Fibroblast of skin of right biceps (primary cell): ENCODE measurements at places on chromosomes 11 and 22.
A peak's percentile ranks its signal among the peaks of the same experiment; 100 is the strongest.

- no peak for DNase-seq
These were observed 470.1 kb downstream of the NTM start for GRCh38 chr11:131840545-131840944.

GRCh38 chr11:81897639-81898038 is 836.0 kb downstream of the FAM181B start:
- DNase-seq, result peak; percentile 46

GRCh38 chr22:44362249-44363012 is 49.7 kb upstream of the SHISAL1 start:
- no peak for DNase-seq

- peak; percentile 98 for DNase-seq
These were observed 12.3 kb upstream of the TSKU start for GRCh38 chr11:76770642-76771445.

DNA sequence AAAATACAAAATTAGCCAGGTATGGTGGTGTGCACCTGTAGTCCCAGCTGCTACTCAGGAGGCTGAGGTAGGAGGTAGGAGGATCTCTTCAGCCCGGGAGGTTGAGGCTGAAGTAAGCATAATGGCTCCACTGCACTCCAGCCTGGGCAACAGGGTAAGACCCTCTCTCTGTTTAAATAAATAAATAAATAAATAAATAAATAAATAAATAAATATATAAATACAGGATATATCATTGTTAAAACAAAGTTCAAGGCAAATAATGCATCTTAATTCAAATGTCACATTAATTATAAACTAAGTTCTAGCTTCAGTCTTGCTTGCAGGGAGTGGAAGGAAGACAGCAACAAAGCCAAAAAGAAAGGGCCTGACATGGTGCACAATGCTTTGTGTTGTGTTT is 44.5 kb upstream of the PANX1 start:
- DNase-seq, result no peak

- DNase-seq, result no peak
These were observed at the start of gene XKR3 for GRCh38 chr22:16824716-16825687. TSS of gene XKR3 (minus strand) at chr22:16825411. CDS start at chr22:16808073, 17,338 bp downstream.

DNA sequence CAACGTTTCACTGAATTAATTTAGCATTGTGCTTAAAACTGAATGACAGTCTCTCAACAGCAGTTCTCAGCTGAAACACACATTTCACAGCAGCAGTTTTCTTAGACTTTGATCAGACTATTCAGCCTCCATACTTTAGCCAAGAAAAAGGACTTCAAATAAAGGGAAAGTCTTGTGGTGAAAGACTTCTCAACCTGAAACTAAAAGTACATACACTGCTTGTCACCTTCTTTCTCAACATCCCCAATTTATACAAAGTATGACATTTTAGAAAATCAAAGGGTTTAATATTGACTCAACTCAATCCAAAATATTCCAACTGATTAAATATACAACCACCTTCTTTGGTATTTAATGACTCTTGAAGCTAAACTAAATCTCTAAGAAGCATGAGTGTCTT is 419.0 kb downstream of the LRRC4C start:
- no peak for DNase-seq

GRCh38 chr11:118046051-118046963 is 30.6 kb upstream of the TMPRSS4 start:
- no peak for DNase-seq

GRCh38 chr11:125123947-125124617 is 12.7 kb upstream of the TMEM218 start:
- DNase-seq, result peak; percentile 60

DNA sequence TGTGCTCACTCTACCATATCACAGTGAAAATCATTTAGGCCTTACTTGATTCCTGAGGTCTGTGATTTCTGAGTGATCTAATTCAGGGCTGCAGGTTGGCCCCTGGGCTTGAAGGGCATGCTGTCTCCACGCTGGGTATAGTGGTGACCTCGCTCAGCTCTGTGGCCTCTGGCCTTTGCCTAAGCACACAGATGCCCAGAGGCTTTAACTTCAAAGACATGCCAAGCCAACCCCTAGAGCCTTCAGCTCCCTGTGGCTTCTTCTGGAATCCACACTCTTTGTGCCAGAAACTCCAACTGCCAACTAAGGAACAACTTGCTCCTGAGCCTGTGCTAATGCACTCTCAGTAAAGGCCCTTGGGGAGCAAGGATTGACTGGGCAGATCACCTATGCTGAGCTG is 232.6 kb upstream of the MPPED2 start:
- DNase-seq, result no peak

DNA sequence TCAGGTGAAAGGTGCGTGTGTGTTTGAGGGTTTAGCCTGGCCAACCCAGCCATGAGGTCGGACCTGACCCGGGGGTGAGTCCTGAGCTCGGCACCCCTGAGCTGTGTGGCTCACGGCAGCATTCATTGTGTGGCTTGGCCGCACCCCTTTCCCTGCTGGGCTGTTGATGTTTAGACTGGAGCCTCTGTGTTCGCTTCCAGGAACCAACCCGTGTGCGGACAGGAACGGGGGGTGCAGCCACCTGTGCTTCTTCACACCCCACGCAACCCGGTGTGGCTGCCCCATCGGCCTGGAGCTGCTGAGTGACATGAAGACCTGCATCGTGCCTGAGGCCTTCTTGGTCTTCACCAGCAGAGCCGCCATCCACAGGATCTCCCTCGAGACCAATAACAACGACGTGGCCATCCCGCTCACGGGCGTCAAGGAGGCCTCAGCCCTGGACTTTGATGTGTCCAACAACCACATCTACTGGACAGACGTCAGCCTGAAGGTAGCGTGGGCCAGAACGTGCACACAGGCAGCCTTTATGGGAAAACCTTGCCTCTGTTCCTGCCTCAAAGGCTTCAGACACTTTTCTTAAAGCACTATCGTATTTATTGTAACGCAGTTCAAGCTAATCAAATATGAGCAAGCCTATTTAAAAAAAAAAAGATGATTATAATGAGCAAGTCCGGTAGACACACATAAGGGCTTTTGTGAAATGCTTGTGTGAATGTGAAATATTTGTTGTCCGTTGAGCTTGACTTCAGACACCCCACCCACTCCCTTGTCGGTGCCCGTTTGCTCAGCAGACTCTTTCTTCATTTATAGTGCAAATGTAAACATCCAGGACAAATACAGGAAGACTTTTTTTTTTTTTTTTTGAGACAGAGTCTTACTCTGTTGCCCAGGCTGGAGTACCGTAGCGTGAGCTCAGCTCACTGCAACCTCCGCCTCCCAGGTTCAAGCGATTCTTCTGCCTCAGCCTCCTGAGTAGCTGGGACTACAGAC is 53.9 kb upstream of the PPP6R3 start:
- DNase-seq, result no peak

GRCh38 chr22:24423519-24424000 is 3.8 kb upstream of the ADORA2A start:
- DNase-seq, result peak; percentile 33

GRCh38 chr11:62543680-62544444 is 2.7 kb downstream of the AHNAK start:
- DNase-seq, result peak; percentile 11

DNA sequence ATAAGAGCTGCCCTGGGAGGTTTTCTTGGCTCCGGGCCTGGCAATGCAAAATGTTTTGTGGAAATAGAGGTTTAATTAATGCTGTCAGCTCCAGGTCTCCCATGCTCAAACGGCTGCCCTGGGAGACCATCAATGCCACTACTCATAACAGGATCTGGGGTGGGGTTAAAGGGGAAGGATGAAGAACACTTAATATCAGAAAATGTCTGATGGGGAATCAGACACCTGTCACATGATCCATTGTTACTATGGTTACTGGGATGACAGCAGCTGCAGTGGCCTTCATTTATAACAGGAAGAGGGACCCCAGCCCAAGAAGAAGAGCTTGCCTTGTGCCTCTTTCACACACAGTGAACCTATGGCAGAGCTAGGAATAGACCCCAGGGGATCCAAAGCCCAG is 2.2 kb upstream of the SYT13 start:
- no peak for DNase-seq

GRCh38 chr11:30206249-30206996 is 24.4 kb upstream of the FSHB start:
- no peak for DNase-seq

- DNase-seq, result peak; percentile 93
These were observed 15.6 kb downstream of the PISD start for GRCh38 chr22:31646186-31647019.

DNA sequence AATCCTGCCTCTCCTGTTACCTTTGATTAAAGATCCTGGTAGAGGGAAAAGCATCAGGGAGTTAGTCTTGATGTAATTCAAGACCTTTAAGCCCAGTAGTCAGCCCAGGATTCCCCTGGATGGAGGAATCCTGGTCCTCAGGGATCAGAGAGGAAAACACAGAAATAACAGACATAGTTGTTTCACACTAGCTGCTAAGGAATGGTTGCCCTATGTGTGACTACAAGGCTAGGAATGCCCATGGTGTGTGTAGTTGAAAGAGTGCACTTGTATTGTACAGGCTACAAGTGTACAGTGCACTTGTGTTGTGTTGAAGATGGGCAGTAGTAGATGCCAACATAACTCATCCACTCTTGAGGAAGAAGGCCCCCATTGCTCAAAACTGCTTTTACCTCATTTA is 226.8 kb downstream of the AASDHPPT start:
- peak; percentile 76 for DNase-seq
